Bronchial smooth muscle cell (primary cell): ENCODE measurements at places on chromosomes 16 and 17. TPM values are rescaled to one million over a fixed set of nuclear protein-coding genes. Genes with fewer than 3 reads are reported as not detected.

The ZNF385C gene
- total RNA-seq, result not detected in 2 replicates

The TOM1L1 gene
- 2.0 and 7.1 TPM in 2 replicates for total RNA-seq

The NUPR1 gene
- 18.9 and 60.0 TPM in 2 replicates for total RNA-seq

The CCL5 gene
- total RNA-seq, result not detected in 2 replicates

The LUC7L3 gene
- total RNA-seq, result 35.2 and 37.7 TPM in 2 replicates

The SLC2A4 gene
- total RNA-seq, result 0.09 and 0.16 TPM in 2 replicates

The TNFRSF13B gene
- total RNA-seq, result 0.09 TPM in 1 of 2 replicates, not detected in the other

The AOC3 gene
- total RNA-seq, result 0.16 and 1.9 TPM in 2 replicates

The TEX19 gene
- under 0.01 TPM in 1 of 2 replicates, not detected in the other for total RNA-seq

The CCL3 gene
- not detected in 2 replicates for total RNA-seq

The ADGRG3 gene
- not detected in 2 replicates for total RNA-seq

The DDX28 gene
- 8.5 and 9.1 TPM in 2 replicates for total RNA-seq

The GPRC5B gene
- 10.9 and 48.9 TPM in 2 replicates for total RNA-seq

The PRSS27 gene
- total RNA-seq, result 0.69 and 1.1 TPM in 2 replicates

The CFAP97D1 gene
- not detected in 2 replicates for total RNA-seq

The ELOB gene
- total RNA-seq, result 762 and 829 TPM in 2 replicates

The NPIPA5 gene
- total RNA-seq, result 0.79 and 2.3 TPM in 2 replicates

The KCNH6 gene
- total RNA-seq, result not detected in 2 replicates

The SGSH gene
- total RNA-seq, result 18.0 and 19.7 TPM in 2 replicates
